Fibroblast of upper back skin (primary cell): ENCODE measurements at places on chromosomes 13 and 19.

DNA sequence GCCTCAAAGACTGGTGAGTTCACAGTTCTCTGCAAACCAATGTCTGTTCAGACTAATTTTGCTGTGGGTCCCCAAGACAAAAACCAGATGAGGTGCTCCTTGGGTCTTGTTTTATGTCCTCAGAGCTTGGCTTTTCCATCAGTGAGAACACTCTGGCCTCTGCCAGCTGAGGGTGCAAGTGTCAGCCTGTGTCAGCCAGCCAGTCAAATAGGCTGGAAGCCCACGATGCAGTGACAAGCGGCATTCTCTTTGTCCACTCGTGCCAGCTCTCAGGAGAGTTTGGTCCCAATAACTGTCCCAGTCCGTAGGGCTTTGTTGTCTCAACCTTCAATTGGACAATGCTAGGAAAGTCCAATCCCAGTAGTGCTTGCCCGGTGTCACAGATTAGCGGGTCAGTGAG, 9.4 kb upstream of the AKT2 start:
- DNase-seq, result no peak

GRCh38 chr19:13241231-13242104, 91.3 kb downstream of the IER2 start:
- DNase-seq, result no peak

DNA sequence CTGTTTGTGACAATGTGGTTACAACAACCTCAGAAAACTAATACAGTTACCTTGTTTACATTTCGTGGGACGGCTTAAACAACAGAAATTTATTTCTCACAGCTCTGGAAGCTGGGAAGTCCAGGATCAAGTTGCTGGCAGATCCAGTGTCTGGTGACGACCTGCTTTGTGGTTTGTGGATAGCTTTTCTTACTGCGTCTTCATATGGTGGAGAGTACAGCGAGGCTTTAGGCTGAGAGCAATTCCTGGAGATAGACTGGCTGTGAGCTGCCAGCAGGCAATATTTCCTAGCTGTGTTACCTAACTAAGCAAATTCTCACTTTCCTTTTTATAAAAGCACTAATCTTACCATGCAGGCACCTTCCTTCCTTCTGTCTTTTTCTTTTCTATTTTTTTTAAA, 1203.5 kb upstream of the PRR20A start:
- no peak for DNase-seq

DNA sequence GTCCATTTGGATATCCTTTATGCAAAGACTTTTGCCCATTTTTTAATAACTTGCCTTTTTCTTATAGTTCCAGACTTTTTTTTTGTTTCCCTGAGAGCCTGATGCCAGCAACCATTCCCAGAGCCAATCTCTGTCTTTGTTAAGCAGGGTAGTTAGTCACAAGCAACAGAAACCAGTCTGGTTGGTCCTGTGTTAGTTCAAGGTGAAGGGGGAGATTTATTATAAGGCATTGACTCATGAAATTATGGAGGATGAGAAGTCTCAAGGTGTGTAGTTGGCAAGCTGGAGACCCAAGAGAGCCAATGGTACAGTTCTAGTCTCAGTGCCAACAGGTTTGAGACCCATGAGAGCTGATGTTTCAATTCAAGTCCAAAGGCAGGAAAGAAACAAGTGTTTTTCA, 33.0 kb downstream of the GPR12 start:
- no peak for DNase-seq

GRCh38 chr19:16223746-16224145, 26.0 kb downstream of the AP1M1 start:
- no peak for DNase-seq
